ENCODE measurements at places on chromosomes 6 and 20. TPM values are rescaled to one million over a fixed set of nuclear protein-coding genes. Genes with fewer than 3 reads are reported as not detected.

IPCEF1 gene
- total RNA-seq: 8.8 TPM

GJA10 gene
- not detected for total RNA-seq

LY6G6C gene
- not detected for total RNA-seq

NRM gene
- 7.1 TPM for total RNA-seq

QKI gene
- 206 TPM for total RNA-seq

FAXC gene
- 2.4 TPM for total RNA-seq

SIRPB1 gene
- 1.8 TPM for total RNA-seq

PLTP gene
- total RNA-seq: 95.5 TPM

BCAS1 gene
- total RNA-seq: 3.3 TPM

PDE7B gene
- 13.0 TPM for total RNA-seq

MYLK4 gene
- total RNA-seq: 1.3 TPM

MUC21 gene
- total RNA-seq: not detected

C20orf204 gene
- total RNA-seq: 3.6 TPM

SCUBE3 gene
- total RNA-seq: 26.9 TPM

Measured in metanephros (tissue), 2 donors.